ENCODE measurements at places on chromosomes 3 and 15.
A peak's percentile ranks its signal among the peaks of the same experiment; 100 is the strongest.

GRCh38 chr3:127637546-127637945 is 8.6 kb downstream of the PODXL2 start:
- no peak for DNase-seq

DNA sequence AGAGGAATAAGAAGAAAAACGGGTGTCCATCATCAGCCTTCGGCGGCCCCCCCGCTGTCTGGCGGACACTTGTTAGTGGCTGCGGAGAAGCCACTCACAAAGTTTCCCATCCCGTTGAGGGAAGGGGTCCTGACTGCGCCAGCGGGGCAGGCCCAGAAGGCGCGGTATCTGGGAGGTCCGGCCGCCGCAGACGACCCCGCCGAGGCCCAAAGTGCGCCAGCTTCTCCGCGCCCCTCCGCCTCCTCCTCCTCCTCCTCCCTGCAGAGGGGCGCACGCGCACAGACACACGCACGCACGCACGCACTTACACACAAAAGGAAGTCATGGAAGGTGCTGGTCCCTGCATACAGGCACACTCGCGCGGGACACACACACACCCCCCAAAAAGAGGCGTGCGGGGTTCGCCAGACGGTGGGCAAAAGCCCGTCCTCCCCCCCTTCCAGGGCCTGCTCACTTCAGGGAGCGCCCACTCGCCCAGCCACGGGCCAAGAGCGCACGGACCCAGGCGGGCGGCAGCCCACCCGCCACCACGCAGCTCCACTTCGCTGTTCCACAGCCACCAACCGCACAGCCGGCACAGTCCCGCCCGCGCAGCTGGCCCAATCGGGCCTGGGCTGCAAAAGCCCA is 18.0 kb downstream of the ZNF148 start:
- DNase-seq, result peak; percentile 41

- no peak for DNase-seq
Measured at GRCh38 chr3:14818804-14819500, at the start of gene FGD5. TSS of gene FGD5 (plus strand) at chr3:14818962. CDS start at chr3:14819072, 110 bp downstream.

DNA sequence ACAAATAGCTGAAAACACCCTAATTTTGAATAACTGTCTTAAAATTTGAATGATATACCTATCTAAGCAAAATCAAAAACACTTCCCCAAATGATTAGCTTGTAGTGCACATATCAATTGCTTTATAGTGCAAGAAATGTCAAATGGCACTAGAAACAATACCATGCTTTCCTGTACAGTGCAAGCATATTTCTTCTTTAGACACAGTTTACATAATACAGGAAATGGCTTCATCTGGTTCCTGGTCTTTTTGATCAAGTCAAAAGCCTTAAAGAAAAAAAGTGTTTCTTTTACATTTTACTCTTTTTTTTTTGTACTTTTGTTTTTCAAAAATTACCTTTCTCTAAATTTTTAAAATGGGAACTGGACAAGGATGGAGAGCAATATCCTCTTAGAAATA is 352.1 kb downstream of the MECOM start:
- DNase-seq, result no peak

DNA sequence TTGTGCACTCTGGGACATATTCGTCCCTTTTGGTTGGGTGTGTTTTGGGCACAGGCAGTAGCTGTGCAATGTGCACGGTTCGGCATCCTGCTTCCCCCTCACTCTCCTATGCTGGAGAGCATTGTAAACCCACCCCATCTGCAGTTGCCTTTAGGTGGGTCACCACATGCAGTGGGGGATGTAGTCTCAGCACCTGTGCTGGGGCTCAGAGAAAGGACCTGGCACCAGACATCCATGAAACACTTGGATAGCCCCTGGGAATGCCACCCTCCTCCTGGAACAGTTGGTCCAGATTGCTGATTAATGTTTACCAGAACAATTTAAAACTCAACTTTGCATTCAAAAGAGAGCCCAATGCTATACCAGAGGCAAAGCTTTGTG is 123.9 kb upstream of the MEF2A start:
- DNase-seq, result no peak

GRCh38 chr3:71039332-71039731 is 544.2 kb downstream of the FOXP1 start:
- DNase-seq, result no peak

DNA sequence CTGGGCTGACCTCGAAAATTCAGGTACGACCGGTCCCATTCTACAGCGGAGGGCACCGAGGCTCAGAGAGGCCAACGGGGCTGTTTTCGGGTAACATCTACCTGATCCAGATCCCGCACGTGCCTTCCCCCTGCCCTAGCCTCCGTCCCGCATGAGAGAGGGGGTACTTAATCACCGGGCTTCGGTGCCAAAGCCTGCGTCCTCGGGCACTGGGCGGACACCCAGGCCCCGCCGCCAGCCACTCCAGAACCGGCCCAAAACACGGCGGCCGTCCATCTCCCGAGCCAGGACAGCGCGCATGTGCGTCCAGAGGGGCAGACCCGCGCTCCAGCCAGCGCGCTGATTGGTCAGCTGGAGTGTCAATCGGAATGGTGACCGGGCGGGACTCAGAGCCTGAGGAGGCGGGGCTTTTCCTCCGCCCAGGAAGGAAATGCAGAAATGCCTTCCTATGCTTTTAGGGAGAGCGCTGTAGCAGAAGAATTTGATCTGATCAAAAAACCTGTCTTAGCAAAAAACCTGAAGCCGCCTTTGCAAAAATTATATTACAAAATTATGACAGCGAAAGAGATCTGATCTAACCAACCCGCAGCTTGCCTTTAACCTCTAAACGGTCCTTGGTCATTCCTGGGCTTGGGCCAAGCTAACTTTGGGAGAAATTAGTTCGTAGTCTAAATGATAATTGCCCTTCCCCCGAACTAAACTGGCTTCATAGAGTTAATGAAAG is at the start of gene RPUSD3:
TSS of gene RPUSD3 (minus strand) at position 294 of the 724 bp plus-strand sequence. CDS start at position 276, 18 bp downstream.
- peak; percentile 97 for DNase-seq

DNA sequence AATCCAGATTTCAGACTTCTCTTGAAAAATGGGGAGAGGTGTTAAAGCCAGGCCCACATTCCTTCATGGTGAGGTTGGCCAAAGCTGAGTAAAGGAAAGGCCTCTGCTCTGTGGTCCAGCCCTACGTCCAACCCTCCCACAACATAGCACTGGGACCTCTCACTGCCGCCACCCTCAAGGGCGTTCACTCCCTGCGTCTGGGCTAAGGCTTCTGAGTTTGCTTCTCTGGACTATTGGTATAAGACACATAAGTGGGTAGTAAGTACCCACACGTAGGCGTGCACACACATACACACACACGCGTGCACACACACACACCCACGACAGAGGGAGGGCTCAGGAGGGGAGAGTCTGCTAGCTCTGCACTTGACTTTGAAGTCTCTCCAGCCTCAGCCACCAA is 80.2 kb upstream of the PXYLP1 start:
- no peak for DNase-seq

- no peak for DNase-seq
Measured at GRCh38 chr3:196737655-196738054, 2.0 kb upstream of the PAK2 start.

GRCh38 chr3:142356818-142357217 is 91.0 kb downstream of the XRN1 start:
- DNase-seq, result no peak

- no peak for DNase-seq
Measured at GRCh38 chr3:513301-513700, 316.7 kb downstream of the CHL1 start.

DNA sequence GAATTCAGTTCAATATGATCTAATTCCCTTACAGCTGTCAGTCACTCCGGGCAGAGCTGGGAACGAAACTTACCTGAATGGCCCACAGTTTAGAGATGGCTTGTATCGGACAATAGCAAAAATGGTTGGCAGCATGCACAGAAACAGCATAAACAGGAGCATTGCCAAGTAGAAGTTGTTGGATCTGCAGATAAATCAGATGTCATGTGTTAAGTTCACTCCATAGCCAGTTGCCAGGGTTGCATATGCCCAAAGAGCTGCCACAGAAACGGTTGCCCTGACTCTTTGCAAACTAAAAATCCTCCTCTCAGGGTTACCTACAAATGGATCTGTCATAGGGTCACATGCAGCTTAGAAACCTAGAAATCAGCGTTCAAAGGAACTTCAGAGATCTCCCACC is 15.4 kb upstream of the STARD5 start:
- DNase-seq, result no peak
